ENCODE measurements at places on chromosomes 2 and 18.

DNA sequence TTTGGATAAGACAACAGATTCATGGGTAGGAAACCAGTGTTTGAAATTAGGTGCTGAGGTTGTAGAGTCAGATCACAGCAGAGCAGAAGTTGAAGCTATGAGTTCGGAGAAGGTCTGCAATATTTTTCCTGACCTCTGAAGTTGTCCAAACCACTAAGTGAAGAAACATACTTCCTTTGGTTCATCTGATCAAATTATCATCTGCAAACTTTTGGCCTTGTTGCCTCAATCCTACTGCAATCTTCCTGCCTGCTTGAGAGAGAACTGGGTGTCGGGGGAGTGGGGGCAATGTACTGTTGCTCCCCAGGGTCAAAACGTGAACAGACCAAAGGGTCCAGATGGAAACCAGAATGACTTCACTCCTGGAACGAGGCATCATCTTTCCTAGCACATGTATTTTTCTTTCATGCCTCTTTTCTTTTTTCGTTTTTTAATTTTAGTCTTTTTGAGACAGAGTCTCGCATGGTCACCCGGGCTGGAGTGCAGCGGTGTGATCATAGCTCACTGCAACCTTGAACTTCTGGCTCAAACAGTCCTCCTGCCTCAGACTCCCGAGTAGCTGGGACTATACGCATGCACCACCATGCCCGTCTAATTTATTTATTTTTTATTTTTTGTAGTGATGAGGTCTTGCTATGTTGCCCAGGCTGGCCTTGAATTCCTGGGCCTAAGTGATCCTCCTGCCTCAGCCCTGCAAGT, 42.7 kb downstream of the RAB31 start:
- DNase-seq, result no peak

GRCh38 chr18:55864281-55864680, 276.3 kb upstream of the TCF4 start:
- no peak for DNase-seq

DNA sequence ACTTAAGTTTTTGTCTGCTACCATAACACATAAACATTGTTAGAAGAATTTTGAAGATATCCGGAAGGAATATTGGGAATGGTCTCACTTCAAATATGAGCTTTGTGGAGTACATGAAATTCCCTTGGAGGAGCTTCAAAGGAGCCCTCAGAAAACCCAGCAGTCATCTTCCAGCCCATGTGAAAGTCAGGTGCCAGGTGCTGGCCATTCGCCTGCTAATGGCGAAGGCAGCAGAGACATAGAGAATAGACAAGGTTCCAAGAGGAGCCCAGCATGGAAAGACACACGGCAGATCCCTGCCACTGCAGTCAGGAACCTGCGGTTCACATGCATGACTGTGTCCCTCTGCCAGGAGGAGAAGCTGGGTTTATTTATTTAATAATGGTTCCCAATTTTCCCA, 40.0 kb upstream of the EPG5 start:
- no peak for DNase-seq

DNA sequence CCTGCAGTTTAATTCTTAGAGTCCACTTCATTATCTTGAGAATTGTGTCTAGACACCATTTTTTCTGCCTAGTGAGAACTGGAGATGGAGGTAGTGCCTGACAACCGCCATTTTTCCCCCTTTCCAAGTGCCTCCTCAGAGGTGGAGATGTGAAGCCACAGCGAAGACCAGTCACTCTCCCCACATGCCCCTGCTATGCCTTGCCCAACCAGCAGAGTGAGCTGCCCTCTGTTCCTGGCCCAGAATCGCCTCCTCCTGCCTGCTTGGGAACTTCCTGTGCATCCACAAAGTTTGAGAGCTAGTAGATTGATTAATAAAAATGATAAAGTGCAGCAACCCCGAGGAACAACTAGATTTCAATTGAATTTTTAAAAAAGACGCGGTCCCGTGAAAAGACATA, 123.3 kb downstream of the CLIP4 start:
- no peak for DNase-seq

GRCh38 chr18:79781331-79781941, 16.3 kb upstream of the KCNG2 start:
- no peak for DNase-seq

GRCh38 chr2:45885171-45885621, 233.7 kb downstream of the PRKCE start:
- DNase-seq, result no peak

DNA sequence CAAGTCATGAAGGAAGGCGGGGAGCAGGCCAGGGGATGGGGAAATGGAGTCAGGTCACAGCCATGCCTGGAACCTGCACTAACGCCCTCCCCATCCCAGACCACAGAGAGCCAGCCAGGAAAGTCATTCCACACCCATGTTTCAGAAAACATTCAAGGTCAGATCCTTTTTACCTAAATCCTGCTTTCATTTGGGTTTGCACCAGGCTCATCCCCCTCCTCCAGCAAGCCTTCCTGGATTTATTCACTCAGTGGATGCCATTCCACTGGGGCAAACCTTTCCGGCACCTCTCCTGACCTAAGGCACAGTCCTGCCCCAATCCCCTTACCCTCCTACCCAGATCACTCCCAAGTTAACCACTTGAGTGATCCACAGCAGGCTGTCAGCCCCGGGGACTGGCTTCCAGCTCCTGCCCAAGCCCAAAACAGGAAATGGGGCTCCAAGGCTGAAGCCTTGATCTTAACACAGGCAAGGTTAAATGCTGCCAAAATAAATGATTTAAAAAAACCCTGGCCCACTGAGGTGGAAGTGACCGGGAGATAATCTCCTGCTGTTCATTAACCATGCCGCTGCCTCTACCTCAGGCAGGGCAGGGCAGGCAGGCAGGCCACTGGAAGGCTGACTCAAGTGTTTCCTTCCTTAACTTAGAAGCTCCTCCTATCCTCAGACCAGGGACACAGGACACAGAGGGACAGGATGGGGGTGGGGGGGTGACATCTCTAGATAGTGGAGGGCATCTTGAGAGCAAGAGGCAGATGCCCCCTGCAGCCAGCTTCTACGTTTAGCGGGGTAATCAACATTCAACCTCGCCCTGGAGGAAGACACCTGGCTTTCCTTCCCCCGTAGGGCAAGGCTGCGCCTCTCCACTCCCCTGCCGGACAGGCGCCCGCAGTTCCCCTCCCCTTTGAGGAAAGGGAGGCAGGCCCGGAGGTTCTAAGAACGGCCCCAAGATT, 1.4 kb downstream of the RAB11FIP5 start:
- peak; percentile 24 for DNase-seq

GRCh38 chr2:232204457-232204931, 174.1 kb upstream of the ALPP start:
- DNase-seq, result no peak

- DNase-seq, result no peak
Observed at GRCh38 chr2:109210431-109211200, 81.6 kb downstream of the SH3RF3 start.

Data from neuronal stem cell (in vitro differentiated cells).